CD14-positive monocyte (primary cell): ENCODE measurements at places on chromosomes 12 and 14.

DNA sequence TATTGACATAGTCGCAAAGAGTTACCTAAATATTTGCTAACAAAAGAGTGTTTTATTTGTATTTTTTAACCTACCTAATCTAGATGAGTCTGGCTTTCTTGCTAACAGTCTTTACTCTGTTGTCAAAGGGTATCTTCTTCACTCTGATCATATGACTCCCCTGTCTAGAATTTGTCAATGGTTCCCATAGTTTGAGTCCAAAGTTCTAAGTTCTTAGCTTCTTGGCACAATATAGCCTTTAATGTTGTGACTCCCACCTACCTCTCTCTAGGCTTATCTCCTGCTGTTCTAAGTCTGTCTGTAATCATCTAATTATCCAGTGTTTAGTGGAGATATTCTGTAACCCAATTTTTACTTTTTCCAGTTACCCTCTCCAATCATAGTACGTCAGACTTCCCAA lies 104.3 kb upstream of the PDE3A start:
- no peak for DNase-seq

DNA sequence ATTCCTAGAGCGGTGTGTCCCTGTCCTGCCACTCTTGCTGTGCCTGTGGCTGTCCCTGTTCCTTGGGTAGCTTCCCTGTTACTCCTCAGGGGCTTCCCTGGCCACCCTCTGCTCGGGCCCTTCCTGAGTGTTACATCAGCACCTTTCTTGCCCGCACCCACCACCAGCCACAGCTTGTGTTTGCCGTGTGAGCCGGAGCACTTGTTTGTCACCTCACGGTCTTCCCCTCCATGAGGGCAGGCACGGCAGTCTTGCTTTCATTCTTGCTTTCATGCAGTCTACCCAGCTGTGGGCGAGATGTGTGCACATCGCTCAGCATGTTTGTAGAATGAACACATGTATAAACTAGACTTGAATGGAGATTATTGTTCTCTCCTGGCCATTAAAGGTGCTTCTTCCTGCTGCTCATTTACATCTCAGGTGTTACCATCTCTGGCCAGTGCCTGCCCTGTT lies 42.0 kb downstream of the TRAF3 start:
- DNase-seq: no peak

- no peak for DNase-seq
Observed at GRCh38 chr14:94385553-94386057, 2.8 kb downstream of the SERPINA1 start.

DNA sequence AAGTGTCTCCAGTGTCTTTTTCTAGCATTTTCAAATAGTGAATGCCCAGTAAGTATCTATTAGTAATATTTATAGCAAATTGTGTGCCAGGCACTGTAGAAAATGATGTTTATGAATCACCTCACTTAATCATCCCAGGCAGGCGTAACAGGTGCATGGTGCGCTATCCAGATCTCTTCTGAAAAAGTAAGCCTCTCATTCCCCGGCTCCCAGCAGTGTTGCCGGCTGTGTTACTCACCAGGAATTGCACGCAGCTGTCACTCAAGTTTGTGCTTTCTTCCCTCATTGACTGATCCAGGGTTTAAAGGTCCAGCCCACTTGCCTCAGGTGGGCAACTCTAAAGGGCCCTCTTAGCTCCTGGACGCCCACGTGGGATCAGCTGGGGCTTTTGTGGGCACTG lies 173.8 kb upstream of the RASSF8 start:
- no peak for DNase-seq

DNA sequence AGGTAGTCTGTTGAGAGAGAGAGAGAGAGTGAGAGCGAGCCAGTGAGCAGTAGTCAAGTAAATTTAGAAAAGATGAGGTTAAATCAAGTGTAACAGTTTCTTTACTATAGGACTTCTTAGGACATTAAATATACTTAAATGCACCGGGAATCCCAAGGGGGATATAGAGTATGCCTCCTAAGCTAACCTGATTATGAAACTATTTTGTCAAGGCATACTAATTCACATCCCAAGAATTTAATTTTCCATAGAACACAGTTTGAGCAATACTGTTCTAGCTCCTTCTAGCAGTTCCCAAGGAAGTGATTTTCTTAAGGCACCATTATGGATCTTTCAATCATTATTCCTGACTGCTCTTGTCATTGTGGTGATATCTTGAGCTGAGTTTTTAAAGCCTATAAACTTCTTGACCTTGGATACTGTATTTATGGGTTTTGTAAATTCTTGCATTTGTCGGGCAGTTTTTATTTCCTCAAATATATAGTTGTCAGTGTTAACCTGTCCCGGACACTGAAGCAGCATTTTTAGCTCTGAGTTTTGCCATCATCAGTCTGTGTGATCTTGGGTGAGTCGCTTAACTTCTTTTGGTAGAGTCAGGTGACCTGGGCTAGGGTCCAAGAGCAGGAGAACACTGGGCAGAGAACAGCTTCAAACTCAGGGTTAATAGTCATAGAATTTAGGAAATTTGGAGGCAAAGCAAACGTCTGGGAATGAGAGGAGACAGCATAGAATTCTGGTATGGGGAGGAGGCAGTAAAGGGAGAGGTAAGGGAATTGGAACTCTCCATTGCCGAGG lies 196.5 kb upstream of the FRMD6 start:
- DNase-seq: no peak

DNA sequence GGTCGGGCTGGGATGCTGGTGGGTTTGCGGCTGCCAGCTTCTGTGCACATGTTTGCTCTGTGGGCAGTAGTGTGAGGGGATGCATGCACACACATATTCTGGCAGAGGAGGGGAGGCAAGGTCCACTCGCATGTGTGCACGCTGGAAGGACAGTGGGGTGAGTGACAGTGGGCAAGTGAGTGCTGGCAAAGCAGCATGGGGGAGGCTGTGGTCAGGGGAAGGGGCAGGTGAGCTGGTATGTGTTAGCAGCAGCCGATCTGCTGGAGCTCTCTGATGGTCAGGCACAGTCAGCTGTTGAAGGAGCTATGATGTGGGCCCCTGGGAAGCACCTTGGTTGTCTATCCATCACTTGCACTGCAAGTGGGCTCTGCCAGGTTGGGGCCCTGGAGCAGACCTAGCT lies 170.3 kb downstream of the NTS start:
- no peak for DNase-seq

GRCh38 chr14:68866991-68867533 lies 74.2 kb upstream of the ZFP36L1 start:
- DNase-seq: no peak

GRCh38 chr12:127779301-127780045 lies 487.5 kb upstream of the TMEM132C start:
- no peak for DNase-seq

DNA sequence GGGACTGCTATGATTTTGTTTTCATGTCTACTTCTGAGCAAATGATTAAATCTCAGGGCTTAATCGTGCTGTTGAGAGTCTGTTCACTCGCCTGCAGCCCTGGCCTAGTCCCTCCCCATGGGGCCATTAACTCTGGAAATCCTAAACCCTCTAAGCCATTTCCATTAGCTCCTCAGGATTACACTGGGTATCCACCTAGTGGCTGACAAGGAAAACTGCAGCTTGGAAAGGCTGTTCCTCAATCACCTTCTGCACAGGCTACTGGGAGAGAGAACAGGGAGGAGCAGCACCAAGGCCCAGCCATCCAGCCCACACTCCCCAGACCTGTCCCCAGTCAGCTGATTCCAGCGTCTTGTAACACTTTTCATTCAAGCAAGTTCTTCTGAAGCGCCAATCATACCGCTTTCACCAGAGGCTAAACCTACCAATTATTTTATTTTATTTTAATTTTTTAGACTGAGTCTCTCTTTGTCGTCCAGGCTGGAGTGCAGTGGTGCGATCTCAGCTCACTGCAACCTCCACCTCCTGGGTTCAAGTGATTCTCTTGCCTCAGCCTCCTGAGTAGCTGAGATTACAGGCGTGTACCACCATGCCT lies 48.7 kb downstream of the NEUROD4 start:
- peak; percentile 53 for DNase-seq

DNA sequence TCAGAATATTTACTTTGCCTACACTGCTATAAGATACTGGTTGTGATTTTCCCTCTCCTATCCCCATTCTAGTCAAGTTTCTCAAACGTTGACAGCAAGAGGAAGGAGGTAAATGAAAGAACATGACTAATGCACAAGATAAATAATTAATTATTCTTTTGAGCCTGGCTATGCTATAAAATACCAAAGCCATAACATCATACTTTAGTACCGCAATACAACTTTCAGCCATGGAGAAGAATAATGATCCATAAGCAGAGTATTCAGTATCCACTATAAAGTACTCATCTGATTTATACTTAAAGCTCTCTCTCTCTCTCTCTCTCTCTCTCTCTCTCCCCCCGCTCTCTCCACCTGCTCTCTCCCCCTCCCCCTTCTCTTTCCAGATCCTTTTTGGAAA lies 41.3 kb downstream of the TDG start:
- no peak for DNase-seq

GRCh38 chr12:108122644-108123043 lies 6.4 kb upstream of the WSCD2 start:
- DNase-seq: no peak

- DNase-seq: peak; percentile 23
Observed at GRCh38 chr12:124497658-124498057, 69.8 kb downstream of the NCOR2 start.

DNA sequence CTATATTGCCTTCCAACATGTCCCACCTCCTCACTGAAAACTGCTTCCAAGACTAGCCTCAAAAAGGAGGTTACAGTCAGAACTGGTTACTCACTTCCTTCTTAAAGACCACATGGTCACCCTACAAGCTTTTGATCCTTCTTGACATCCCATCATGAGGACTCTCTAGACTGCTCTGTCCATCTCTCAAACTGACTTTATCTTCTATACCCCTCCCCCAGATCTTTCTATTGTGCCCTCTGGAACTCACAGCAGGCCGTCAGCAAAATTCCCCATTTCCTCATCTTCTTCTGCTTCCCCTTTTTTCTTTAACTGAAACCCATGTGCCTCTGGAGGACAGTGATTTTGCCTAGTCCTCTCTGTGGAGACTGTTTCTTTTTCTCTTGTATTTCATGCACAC lies 18.1 kb upstream of the IGF1 start:
- peak; percentile 78 for DNase-seq

DNA sequence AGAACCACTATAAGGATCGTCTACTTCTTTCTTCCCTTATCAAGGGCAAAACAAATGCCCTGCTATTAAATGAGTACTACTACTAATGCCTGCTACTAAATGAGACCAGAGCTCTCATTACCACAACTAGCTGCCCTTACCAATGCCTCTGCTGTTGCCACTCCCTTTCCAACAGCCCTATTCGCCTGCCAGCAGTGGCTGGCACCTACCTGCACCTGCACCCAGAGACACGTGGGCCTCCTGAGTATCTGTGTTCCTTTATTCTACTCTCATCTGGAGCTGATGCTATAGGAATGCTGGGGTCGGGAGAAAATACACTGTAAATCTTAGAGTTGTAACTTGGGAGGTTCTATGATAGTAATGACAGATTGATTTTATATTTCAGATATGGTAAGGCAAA lies 174.7 kb downstream of the SLC2A13 start:
- no peak for DNase-seq

- no peak for DNase-seq
Observed at GRCh38 chr12:1022032-1022970, 31.3 kb downstream of the ERC1 start.

DNA sequence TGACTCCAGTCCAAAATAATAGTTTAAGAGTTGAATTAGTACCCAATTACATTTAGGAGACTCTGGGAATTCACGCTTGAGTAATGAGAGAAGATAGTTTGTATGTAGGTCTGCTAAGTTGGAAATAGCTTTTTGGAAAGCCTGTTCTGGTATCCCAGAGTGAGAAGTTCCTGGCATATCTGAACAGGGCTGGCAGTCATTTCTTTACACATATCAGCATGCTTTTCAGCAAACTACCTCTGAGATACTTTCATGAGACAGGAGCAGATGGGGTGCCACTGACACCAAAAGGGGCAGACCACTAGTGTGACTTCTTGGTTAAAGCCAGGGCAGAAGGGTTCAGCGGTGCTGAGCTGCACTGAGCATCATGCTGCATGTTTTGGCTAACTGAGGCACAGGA lies 45.1 kb upstream of the GRIP1 start:
- no peak for DNase-seq

- DNase-seq: no peak
Observed at GRCh38 chr12:55688716-55689655, 18.7 kb downstream of the ITGA7 start.

GRCh38 chr12:77007476-77007875 lies 57.9 kb downstream of the E2F7 start:
- DNase-seq: no peak

DNA sequence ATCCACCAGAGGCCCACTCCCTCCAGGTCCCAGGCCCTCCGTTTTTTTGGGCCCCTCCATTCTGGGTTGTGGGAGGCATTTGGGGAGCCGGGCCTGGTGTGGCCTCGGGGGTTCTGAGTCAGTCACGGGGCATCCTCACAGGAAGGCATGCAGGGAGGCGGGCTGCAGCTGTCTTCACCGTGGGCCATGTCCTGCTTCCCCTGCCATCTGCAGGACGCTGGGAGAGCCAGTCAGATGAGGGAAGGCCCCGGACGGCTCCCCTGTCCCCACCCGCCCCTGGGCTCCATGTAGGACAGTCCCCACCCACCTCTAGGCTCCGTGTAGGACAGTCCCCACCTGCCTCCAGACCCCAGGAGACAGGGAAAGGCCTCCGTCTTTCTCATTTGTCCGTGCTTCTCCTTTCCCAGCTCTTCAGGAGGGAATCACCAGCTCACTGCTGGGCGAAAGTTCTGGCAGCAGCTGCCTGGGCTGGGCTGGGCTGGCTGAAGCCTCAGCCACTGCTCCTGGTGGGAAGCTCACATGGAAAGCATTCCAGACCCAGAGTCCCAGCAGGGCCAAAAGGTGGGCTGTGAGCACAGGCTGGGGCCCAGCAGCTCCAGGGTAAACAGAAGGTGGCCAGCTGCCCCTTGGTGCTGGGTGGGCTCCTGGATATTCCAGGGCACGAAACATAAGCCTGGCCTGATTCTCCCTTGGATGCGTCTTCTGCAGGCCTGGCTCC lies 217.8 kb downstream of the KIF26A start:
- no peak for DNase-seq

GRCh38 chr12:6612247-6612646 lies 5.1 kb upstream of the CHD4 start:
- DNase-seq: no peak

DNA sequence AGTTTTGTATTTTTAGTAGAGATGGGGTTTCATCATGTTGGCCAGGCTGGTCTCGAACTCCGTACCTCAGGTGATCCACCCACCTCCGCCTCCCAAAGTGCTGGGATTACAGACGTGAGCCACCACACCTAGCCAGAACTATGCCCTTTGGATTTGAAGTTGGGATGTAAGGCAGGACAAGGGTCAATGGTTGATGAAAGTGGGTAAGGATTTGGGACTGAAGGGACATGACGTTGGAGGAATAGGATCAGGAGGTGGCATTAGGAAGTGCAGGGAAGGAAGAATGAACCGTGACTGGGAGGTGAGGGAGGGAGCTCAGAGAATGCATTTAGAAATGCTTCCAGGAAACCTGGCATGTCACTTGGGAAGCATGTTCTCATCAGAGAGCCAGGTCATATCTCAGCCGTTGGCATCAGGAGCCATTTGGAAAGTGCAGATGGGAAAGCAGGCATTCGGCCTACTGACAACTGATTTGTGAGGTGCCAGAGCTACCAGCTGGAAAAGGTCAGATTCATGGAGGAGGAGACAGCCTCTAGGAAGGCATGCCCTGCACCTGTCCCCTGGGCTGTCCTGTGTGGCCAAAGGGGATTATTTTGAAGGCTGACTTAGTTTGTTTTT lies 2.2 kb downstream of the CRADD start:
- DNase-seq: no peak

- no peak for DNase-seq
Observed at GRCh38 chr12:5611162-5611561, 179.3 kb downstream of the NTF3 start.

GRCh38 chr12:49631336-49631907 lies 8.1 kb downstream of the PRPF40B start:
- no peak for DNase-seq
